ENCODE measurements at places on chromosomes 3 and 15.

GRCh38 chr3:115975353-115975752 lies 352.0 kb downstream of the GAP43 start:
- no peak for DNase-seq

GRCh38 chr3:70753572-70753971 lies 441.1 kb upstream of the MDFIC2 start:
- no peak for DNase-seq

GRCh38 chr3:73056014-73056844 lies 5.2 kb upstream of the EBLN2 start:
- peak; percentile 19 for DNase-seq

- no peak for DNase-seq
Observed at GRCh38 chr3:99212969-99213368, 311.5 kb upstream of the DCBLD2 start.

DNA sequence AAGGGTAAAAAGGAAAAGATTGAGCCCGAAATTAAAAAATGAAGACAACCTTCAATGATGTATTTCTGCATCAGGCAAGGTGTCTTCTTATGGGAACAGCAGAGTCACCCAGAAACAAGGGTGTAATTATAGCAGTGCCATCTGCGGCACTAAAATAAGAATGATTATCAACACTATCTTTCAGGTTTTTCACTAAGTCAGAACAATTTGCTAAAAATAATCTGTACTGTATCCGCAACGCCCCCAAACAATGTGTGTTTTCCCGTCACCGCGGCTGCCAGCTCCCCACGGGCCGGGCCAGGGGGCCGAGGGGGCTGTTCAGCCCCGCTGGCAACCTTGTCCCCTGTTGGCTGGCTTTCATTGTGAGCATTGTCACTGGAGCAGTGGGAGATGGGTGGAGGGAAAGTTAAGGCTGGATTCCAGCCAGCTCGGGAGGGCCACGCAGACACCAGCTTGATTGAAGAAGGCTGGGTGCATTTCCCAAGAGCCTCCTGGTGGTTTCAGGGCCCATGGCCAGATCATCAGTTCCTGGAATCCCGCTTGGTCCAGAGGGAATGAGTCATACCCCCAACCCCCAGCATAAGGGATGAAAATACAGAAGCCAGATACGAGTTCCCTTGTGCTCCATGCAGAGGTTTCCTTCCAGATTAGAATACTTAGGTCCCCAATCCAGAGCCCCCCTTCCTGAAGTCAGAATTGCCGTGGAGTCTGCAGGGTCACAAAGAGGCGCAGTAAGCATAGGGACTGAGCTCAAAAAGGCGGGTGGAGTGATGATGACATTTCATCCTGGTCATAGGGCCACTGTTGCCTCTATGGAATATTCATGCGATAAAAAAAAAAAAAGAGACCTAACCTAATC lies 90.2 kb upstream of the KLF13 start:
- no peak for DNase-seq

- no peak for DNase-seq
Observed at GRCh38 chr3:158085931-158086330, 20.3 kb downstream of the SHOX2 start.

DNA sequence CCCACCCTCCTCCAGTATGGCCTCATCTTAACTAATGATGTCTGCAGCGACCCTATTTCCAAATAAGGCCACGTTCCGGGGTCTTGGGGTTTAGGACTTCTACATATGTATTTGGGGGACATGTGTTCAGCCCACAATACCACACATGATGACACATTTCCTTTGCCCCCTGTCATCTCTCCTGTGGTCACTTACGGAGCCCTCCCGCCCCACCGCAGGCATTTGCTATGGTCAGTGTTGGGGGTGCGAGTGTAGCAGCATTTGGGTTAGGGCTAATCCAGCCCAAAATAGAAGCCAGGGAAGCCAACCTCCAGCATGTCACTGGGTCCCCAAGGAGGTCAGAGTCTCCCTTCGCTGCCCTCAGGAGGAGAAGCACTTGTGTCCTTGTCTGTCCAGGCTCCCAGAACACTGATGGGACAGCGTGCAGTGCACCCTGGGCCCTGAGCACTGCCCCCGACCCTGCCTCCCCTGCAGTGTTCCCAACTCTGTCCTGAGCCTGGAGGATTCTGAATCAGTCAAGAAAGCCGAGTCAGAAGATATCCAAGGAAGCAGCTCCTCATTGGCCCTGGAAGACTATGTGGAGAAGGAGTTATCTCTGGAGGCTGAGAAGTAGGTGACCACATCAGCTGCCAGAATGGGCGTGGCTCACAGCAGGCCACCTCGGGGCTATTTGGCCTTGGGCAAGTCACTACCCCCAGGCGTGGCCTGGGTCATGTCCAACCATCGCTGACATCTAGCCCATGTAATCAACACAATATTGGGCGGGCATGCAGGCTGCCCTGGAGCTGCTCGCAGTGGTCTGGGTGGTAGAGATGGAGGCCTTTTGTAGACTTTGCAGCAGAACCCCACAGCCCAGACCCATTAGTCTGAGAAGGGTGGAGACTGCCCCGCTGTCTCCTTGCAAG lies 46.9 kb upstream of the FGD5 start:
- no peak for DNase-seq

DNA sequence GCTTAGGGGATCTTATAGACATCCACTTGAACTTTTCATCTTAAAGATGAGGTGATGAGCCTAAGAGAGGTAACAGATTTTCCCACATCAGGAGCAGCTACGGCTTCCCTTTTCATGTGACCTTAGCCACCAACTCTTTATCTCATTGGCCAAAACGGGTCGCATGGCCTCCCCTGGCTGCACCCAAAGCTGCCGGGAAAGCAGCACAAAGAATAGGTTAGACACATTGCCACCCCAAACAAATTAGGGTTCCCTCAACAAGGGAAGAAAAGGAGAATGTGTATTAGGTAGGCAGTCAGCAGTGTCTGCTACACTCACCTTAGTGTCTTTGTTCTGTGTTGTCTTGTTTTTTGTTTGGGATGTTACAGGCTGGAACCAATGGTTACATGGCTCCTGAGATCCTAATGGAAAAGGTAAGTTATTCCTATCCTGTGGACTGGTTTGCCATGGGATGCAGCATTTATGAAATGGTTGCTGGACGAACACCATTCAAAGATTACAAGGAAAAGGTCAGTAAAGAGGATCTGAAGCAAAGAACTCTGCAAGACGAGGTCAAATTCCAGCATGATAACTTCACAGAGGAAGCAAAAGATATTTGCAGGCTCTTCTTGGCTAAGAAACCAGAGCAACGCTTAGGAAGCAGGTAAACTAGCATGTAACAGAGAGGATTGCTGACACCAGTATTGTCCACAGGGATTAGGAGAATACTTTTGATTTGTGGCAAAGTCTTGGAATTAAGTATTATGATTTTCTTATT lies 44.2 kb downstream of the GRK7 start:
- DNase-seq = no peak

GRCh38 chr3:192802957-192803899 lies 75.9 kb upstream of the FGF12 start:
- no peak for DNase-seq

DNA sequence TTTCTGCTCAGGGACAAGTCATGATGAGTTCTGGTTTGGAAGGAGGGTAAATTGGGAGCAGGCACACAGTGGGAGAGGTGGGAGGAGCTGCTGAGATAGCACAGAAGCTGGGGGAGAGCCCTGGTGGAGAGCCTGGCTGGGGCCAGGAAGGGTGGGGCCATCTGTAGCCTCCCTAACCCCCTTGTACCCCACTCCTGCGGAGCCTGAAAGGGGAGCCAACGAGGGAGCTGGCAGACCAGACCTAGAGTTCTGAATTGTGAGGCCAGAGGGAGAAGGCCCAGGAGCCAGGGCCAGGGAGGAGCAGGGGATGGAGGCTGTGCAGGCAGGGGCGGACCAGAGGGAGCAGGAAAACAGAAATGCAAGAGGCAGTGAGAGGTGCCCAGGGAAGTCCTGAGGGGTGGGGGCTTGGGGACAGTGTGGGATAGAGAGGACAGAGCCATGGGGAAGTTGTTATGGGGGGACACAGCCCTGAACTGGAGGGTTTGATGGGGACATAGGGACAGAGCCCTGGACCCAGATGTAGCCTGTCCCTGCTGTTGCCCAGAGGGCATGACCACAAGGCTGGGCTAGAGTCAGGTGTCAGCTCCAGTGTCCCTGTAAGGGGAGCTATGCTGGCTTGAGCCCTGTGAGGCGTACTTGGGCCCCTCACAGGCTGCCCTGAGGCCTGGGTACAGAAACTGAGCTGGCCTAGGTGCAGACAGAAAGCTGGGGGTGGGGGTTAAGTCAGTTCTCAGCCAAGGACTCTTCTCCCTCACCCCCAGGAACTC lies 1.2 kb downstream of the TMIE start:
- DNase-seq = no peak

DNA sequence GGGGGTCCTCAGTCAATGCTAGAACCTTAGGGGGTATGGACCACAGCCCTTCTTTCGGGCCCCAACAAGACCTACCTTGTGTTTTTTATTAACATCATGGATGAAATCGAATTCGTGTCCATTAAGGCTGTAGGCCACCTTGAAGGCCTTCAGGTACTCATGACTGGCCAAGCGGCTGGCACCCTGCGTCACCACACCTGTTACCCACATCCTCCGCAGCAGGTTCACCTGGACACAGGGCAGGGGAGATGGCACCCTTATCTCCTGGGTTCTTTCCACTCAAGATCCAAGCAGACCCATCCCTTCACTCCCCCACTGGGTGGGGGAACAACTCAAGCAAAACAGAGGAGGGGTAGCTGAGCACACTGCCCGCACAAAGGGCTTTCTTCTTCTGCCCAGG lies 6.6 kb downstream of the MFGE8 start:
- DNase-seq = no peak

- DNase-seq = no peak
Observed at GRCh38 chr3:141929341-141929995, 53.0 kb downstream of the ATP1B3 start.

DNA sequence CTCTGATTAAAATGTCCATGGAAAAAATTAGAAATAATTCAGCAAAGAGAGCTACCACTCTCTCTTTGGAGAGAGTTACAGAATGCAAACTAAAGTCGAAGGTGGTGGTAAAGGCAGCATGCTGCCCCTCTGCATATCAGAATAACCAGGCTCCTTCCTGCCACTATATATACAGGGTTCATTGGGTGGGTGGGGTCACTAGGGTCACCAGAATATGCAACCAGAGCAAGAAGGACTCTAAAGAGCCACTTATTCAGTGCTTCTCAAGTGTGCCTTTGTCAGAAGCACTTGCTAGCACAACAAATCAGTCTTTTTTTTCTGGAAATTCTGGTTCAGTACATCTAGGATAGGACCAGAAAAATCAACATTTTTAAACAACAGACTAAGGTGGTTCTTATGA lies 70.0 kb downstream of the MTHFS start:
- DNase-seq = no peak

DNA sequence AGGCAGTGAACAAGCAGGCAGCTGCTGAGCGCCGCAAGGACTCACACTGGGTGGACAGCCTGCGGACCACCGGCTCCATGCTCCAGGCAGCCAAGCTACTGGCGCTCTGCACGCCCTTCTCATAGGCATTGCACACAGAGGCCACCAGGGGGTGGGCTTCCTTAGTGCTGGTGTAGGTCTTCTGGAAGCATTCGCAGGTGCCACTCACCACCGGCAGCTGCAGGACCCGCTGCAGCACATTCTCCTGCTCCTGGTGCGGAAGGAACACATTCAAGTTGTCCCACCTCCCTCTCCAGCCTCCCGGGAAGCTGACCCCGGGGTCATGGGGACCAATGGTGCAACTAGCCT lies 6.0 kb downstream of the PLIN1 start:
- DNase-seq = no peak

GRCh38 chr3:71025010-71025409 lies 558.5 kb downstream of the FOXP1 start:
- DNase-seq = no peak

DNA sequence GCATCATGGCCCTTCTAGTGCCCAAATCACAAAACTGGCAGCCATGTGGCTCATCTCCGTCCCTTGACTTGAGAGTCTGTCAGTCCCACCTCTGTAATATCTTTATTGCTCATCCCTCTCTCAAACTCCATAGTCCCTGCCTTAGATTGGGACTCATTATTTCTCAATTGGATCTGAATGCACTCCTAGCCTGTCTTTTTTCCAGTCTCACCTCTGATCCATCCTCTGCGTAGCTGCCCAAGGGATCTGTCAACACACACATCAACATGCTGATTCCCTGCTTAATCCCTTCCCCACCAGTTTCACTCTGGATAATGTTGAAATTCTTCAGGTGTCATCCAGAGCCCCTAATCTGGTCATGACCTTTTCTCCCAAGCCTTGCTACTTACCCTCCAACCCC lies 39.3 kb downstream of the NMNAT3 start:
- DNase-seq = no peak

GRCh38 chr3:53719796-53720195 lies 126.4 kb downstream of the CHDH start:
- DNase-seq = no peak

DNA sequence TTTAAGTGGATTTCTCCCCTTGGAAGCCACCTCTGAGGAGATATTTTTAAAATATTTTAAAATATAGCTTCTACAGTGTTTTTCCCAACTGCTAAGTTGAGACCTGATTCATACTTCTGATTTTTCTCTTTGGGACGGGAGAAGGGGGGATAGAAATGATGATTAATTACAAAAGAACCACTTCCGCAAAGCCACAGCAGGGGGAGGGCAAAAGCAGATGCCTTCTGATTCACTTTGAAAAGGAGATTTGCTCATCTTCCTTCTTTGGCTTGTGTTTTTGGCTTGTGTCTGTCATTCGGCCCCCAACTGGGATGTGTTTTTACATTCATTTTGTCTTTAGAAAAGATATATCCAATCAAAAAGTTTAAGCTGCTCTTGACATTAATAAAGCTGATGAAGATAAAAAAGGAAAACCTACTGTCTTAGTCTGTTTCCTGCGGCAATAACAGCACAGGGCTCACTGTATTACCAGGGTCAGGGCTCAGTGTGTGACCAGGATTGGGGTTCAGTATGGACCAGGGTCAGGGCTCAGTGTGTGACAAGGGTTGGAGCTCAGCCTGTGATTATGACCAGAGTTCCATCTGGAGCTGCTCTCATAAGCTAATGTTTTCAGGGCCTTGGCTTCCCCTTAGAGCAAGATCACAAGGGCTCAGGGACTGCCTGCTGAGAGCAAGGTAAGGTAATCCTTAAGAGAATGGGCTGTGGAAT lies 223.2 kb downstream of the MTHFS start:
- DNase-seq = no peak

DNA sequence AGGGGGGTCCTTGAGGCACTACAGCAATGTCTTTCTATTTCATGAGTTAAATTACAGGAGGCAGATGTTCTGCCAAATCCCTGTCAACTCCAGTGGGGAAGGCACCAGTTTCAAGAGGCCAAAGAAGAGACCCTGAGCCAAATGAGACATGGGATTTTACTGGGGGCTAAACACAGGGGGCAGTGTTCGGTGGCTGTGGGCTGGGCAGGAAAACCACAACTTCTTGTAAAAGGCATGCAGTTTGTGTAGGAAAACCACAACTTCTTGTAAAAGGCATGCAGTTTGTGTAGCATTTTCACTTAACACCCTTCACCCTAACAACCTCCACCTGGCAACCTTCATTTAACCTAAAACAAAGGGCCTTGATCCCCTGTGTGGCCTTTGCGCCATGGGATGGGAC lies 61.0 kb downstream of the POLR2M start:
- DNase-seq = no peak

GRCh38 chr3:194632809-194633348 lies 340 bp downstream of the TMEM44 start:
- DNase-seq = no peak

GRCh38 chr3:180457225-180457624 lies 144.7 kb upstream of the TTC14 start:
- DNase-seq = no peak

GRCh38 chr3:14758297-14758696 lies 60.5 kb upstream of the FGD5 start:
- DNase-seq = no peak

GRCh38 chr3:174854987-174855386 lies 4.1 kb upstream of the NAALADL2 start:
- DNase-seq = no peak
